ENCODE measurements at places on chromosomes 1 and 21. TPM values are rescaled to one million over a fixed set of nuclear protein-coding genes. Genes with fewer than 3 reads are reported as not detected.

Gene FAM72B
- total RNA-seq = 4.5 TPM

Gene SLAMF6
- total RNA-seq = not detected

Gene GPR137B
- total RNA-seq = 7.9 TPM

Gene DDAH1
- total RNA-seq = 4.3 TPM

Gene GLIS1
- total RNA-seq = 0.86 TPM

GRCh38 chr1:74767490-74767889 lies 34.5 kb downstream of the TYW3 start:
- DNase-seq = peak; percentile 60

DNA sequence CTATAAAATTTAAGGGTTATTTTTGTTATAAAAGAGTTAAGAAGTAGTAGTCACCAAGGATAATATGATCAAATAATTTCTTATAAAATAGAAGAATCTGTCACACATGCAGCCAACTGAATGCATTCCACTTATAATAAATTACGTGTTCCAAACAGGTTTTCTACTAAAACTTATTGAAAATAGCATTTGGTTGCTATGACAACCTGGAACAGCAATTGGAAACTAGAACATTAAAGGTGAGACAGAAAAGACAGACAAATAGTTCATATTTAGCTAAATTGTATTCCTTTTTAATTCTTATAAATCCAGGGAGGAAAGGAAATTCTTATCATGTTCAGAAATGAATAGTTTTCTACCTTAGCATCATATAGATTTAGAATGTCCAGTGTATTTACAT lies 9.1 kb upstream of the CHODL start:
- DNase-seq = no peak

GRCh38 chr1:100642826-100643225 lies 76.7 kb upstream of the VCAM1 start:
- no peak for DNase-seq

DNA sequence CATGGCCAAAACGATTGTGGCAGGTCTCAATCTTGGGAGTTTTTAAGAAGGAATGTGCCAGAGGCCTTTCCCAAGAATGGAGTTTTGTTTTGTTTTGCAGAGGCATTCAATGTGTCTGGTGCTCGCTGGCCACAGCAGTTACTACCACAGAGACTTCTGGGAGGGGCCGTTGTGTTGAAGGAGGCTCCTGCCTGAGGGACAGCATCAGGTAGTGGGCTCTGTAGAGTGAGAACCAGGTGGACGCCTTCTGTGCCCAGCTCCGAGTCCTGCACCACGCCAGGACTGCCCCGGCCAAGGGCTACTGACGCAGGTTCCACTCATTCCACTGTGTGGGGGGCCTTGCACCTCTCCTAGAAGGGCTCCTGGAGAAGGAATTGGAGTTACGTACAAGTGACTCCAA lies 44.9 kb upstream of the RBM15 start:
- no peak for DNase-seq

DNA sequence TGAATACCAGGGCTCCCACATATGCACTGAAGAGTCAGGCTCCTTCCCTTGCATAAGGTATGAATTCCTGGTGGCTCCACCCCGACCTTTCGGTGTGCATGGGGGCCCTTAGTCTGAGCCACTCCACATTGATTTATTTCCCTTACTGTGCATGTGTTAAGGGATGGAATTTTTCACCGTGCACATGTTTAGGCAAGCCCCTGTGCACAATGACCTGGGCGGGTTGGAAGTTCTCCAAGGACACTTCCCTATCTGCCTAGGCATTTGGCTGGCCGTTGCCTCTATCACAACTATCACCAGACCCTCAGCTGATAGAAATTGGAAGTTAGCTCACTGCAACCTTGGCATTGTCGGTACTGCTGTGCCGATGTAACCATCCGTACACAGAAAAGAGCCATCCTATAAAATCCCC lies 9.7 kb downstream of the S100A6 start:
- no peak for DNase-seq

GRCh38 chr21:44353191-44353970 lies at the start of gene TRPM2:
Gene TRPM2 (plus strand): TSS chr21:44353621. CDS start chr21:44353701, 80 bp downstream.
- no peak for DNase-seq

DNA sequence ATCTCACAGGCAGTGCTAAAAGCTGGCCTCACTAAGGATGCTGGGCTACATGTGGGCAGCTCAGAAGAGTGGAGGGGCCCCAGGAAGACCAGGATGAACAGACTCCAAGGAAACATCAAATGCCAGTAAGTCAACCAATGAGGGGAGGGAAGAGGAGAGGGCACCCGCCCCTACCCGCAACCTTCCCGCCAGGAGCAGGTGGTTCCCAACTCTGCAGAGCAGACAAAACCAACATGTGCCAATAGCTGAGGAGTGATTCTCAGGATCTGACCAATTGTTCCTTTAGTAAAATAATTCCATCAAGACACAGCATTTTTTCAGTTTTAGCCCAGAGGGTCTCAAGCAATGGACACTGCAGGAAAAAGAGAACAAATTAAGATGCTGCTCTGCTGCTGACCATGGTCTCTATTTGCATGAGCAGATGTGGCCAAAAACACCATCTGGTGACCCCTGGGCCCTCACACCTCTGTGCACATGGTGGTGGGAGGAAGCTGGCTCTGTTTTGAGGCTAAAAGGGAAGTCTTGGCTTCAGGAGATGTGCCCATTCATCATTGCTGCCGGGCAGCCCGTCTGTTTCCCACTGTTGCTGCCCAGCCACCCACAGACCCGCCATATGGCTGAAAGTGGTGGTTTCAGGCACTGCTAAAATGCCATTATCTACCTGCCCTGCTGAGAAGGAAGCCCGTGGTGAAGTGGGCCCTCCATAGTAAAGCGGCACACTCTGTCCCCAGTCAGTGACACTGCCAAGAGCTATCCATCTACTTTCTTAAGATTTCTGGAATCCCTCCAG lies 231.8 kb downstream of the KCNH1 start:
- no peak for DNase-seq

DNA sequence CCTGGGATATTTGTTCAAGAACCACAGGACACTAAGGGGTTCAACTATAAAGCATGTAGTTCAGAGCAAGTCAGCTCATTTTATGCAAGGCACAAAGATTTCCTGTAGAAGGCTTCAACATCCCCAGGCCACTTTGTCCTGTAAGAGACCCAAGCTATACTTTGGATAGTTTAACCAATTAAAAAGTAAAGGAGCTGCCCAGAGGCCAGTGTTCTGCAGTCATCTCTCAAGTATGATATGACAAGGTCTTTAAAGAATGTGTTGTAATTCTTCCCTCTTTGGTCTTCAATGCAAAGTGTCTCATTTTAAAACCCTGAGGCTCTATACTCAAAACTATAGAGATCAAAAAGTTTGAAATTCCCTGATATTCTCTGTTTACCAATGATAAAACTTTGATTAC lies 34.1 kb downstream of the KRTAP20-3 start:
- DNase-seq = no peak

GRCh38 chr1:76611770-76612445 lies 255.4 kb upstream of the ST6GALNAC5 start:
- DNase-seq = no peak

DNA sequence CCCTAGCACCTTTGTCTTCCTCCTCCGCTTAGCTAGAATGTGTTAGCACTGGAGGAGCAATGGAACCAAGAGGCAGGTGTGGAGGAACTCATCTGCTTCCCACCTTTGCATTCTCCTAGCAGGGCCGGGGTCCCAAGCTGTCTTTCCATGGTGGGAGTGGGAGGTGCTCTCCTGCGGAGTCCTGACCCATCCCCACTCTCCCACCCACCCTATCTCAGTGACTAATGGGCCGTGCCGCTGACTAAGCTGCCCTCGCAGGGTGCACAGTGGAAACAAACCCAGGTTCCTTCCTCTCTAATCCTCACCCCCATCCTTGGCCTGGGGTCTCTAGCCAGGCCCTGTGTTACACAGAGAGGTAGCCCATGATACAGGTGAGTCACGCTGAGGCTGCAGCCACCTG lies 177.5 kb downstream of the HIVEP3 start:
- no peak for DNase-seq

GRCh38 chr1:162757476-162757875 lies 33.0 kb upstream of the HSD17B7 start:
- DNase-seq = no peak

DNA sequence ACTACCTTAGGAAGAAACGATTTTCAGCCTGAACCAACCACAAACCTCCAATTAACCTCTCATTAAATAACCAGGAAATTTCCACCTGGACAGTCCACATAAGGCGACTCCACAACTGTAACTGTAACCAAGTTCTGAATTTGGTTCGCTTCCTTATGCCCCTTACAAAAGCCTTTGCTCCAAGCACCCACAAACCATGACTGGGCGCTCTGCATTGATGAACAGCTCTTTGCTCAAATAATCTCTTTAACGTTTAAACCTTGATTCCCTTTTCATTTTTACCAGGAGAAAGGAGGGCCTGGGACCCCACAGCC lies 38.2 kb upstream of the ZNF124 start:
- no peak for DNase-seq
